ENCODE measurements at places on chromosomes 4 and X.

- DNase-seq: no peak
These were observed 45.9 kb upstream of the ZNF827 start for GRCh38 chr4:145984563-145984962.

- DNase-seq: no peak
These were observed 85.7 kb downstream of the POU3F4 start for GRCh38 chrX:83593634-83594294.

DNA sequence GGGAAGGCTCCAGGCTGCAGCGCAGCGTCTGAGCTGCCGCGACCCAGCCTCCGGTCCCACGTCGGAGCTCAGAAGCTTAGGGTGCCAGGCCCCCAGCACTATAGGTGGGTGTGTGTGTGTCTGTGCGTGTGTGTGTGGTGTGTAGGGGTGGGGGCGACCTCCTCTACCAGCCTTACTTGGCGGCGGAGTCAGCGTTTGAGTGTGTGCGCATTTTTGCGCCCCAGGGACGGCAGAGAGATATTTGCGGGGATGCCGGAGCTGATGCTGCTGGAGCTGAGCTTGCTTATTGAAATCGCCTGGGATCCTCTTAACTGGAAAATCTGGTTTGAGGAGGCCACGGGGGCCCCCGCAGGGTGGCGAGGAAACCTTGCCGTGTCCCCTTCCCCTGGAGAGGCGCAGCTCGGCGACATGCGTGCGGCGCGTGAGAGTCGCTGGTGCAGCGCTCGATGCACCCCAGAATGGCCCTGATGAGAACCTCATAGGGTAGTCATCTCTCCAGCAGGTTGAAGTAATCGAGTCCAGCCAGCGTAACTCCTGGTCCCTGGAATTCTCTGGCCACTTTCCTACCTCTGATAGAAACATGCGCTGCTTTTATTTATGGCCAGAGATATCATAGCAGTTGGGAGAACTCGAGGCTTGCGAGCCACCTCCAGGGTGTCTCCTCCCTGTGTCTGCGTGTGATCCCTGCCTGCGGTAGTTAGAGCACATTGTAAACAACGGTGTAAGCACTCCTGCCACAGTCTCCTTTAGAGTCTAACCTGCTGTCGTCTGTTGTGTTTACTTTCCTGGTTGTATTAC lies 2.7 kb downstream of the ADGRL3 start:
- no peak for DNase-seq

DNA sequence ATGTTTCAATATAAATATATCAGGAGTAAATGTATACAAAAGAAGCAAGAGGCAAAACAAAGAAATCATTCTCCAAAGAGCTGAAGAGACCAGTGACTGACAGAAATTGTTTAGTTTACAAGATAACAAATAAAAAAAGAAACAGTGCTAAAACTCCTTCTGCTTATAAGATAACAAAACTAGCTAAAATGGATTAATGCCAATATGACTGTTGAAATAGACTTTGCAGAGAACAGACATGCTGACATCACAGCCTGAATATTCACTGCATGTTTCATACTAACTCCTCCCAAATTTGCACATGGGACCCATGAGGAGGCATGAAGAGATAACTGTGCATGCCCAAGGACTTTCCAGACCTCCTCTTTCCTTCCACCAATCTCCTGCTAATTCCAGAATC lies 6.2 kb upstream of the GABRA4 start:
- no peak for DNase-seq

- no peak for DNase-seq
These were observed 222.6 kb downstream of the NDST4 start for GRCh38 chr4:114890773-114891172.

DNA sequence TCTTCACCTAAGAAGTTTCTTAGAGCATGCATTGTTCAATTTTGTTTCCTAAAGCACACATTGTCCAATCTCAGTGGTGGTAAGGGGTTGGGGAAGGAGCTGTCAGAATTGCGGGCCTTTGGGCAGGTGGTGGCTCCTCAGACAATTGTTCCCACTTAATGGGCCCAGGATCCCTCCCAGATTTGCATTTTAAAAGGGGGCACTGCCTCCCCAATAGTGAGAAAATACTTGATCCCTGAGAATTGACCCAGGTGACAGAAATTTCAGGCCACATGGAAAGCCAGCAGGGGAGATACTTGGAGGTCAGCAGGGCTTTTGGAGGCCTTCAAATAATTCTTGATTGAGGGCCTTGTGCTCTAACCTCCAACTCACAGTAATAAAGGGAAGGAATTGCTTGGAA lies 217.1 kb downstream of the ZNF674 start:
- no peak for DNase-seq

DNA sequence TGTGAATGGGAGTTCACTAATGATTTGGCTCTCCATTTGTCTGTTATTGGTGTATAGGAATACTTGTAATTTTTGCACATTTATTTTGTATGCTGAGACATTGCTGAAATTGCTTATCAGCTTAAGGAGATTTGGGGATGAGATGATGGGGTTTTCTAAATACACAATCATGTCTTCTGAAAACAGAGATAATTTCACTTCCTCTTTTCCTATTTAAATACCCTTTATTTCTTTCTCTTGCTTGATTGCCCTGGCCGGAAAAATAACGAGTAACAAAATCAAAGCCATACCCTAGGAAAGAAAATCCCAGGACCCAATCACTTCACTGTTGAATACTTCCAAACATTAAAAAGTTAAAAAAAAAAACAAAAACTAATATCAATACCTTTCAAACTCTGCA lies 67.7 kb upstream of the UGT2B4 start:
- no peak for DNase-seq

DNA sequence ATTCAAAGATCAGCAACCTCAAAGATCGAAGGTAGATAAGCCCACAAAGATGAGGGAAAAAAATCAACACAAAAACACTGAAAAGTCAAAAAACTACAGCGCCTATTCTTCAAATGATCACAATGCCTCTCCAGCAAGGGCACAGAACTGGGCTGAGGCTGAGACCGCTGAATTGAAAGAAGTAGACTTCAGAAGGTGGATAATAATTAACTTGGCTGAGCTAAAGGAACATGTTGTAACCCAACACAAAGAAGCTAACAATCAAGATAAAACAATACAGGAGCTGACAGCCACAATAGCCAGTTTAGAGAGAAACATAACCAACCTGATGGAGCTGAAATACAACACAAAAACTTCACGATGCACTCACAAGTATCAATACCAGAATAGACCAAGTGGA lies 231.1 kb downstream of the STPG2 start:
- DNase-seq: no peak

- DNase-seq: no peak
These were observed 89.9 kb downstream of the FTHL17 start for GRCh38 chrX:30981968-30982367.

Measured in stimulated activated CD8-positive, alpha-beta memory T cell treated with anti-CD3 and anti-CD28 coated beads, Interleukin-7, amount 100 ng/mL, for 1 hour (primary cell).